ENCODE measurements at places on chromosomes 2 and 18.

GRCh38 chr2:953975-954686 is 3.5 kb downstream of the SNTG2 start:
- no peak for DNase-seq

GRCh38 chr2:205650450-205650849 is 31.9 kb upstream of the NRP2 start:
- peak; percentile 29 for DNase-seq

DNA sequence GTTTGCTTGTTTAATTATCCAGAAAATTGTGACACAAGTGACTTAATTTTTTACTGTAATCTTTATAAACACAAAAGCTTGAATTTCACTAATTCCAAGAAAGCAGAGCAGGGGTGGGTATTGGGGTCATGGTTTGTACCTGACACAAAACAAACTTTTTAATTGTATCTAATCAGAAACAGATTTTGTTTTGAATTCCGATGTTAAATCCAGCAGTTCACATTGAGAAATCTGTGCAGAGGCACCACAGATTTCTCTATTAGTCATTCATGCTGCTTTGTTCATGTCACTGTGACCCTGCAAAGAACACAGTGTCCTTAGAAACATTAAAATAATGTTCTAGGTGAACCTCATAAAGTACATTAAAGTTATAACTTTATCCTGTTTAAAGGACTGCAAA is 443.4 kb downstream of the NYAP2 start:
- no peak for DNase-seq

GRCh38 chr18:10121786-10122515 is 208.1 kb downstream of the VAPA start:
- DNase-seq, result no peak

- DNase-seq, result peak; percentile 71
These were observed 640 bp downstream of the ROCK2 start for GRCh38 chr2:11343650-11344341.

GRCh38 chr2:193542762-193543161 is 1348.0 kb upstream of the TMEFF2 start:
- DNase-seq, result no peak

GRCh38 chr2:14157816-14158215 is 474.7 kb upstream of the LRATD1 start:
- DNase-seq, result no peak
